SJSA1 (cell line): ENCODE measurements at places on chromosomes 6 and 20.

GRCh38 chr20:47276851-47277534 lies 79.5 kb downstream of the ZMYND8 start:
- DNase-seq = peak; percentile 45

DNA sequence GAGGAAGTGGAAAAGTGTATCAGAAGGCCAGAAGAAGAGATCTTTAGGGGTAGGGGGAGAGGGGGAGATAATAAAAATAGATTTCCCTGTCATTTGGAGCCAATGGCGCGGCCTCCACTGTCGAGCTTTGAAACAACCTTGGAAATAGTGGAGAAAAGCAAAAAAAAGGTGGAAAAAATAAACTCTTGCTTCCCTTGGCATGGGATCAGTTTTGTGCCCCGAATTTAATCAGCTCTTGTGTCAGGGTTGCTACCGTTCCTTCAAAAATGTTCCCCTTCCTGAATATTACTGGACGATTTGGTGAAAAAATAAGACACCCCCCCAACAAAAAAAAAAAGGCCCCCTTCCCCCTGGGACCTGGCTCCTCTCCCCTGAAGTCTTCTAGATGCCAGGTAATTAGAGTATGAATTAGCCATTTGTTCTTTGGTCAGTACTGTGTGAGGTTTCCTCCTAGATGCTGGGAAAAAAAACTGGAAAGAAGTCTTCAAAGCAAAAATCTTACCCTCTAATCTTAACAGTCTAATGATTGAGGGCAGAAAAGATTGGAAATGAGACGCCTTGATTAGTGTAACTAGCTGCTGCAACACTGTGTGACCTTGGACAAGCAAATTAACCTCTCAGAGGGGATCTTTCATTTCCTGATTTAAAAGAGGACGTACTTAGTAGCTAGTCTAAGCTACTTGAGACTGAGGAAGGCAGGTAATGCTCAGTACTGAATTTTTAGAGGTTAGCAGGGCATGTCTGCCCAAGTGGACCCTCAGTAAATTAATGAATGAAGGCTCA lies 872 bp upstream of the RBM39 start:
- no peak for DNase-seq

GRCh38 chr20:24469116-24469893 lies at the start of gene SYNDIG1:
Gene SYNDIG1 (plus strand): TSS chr20:24469629. CDS start chr20:24543098, 73,469 bp downstream.
- DNase-seq = no peak

GRCh38 chr20:45861221-45862075 lies 4.0 kb downstream of the ZSWIM3 start:
- no peak for DNase-seq

DNA sequence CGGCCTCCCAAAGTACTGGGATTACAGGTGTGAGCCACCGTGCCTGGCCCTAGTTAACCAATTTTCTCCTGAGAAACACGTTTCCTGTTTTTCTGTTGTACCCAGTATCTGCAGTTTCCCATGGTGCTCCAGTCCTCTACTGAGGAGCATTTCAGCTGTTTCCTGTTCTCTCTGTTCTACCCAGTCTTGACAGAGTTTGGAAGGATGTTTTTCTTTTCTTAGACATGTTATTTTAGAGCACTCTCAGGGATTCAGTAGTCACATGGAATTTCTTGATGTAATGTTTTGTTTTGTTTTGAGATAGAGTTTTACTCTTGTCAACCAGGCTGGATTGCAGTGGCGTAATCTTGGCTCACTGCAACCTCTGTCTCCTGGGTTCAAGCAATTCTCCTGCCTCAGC lies 129.8 kb upstream of the TIAM2 start:
- DNase-seq = no peak

DNA sequence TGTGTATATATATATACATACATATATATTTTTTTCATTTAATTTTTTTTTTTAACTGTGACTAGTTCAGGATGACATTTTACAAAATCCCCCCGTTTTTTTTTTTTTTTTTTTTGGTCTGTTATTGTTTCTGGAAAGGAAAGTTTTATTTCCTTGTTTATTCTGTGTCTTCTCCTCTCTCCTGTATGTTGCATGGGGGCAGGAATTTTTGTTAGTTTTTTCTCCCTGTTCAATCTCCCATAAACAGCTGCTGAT lies 32.4 kb upstream of the TXLNB start:
- DNase-seq = no peak

GRCh38 chr6:38198219-38198618 lies 378.7 kb downstream of the ZFAND3 start:
- no peak for DNase-seq
